Stimulated activated naive B cell treated with anti-CD40 and anti-IgM and Interleukin-4, amounts not matched to agents 10 μg/mL and 1 μg/mL and 100 μg/mL, for 72 hours (primary cell): ENCODE measurements at places on chromosomes 16 and 17.
A peak's percentile ranks its signal among the peaks of the same experiment; 100 is the strongest.

DNA sequence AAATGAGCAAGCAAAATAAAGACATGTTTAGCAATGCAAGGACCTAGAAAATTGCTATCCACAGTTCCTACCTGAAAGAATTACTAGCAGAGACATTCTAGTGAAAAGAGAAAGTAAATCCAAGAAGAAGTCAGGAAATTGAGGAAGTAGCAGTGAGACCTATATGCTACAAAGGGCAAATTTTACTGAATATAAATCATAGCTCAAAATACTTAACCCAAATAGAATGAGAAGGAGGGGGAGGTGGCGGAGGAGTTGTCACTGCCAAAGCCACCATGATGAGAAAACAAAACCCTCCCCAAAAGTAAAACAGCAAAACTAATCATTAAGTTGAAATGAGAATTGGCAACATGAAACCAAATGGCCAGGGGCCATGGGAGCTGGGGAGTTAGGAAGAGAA, 39.3 kb downstream of the PITPNM3 start:
- DNase-seq = no peak
- no peak overlapping the region for H3K27ac ChIP-seq
- no peaks in the 10 kb centered on the region for H3K27me3 ChIP-seq
- no peaks in the 10 kb centered on the region for H3K36me3 ChIP-seq

GRCh38 chr16:25052530-25052929, 37.4 kb upstream of the ARHGAP17 start:
- H3K4me1 ChIP-seq = peaks cover 52% of the 10 kb centered on the region
- no peak overlapping the region for H3K27ac ChIP-seq
- peak overlapping the region; percentile 48 for H3K4me3 ChIP-seq
- H3K27me3 ChIP-seq = no peaks in the 10 kb centered on the region

- peak overlapping the region; percentile 46 for H3K4me3 ChIP-seq
- peak overlapping the region; percentile 91 for H3K27ac ChIP-seq
- peak; percentile 45 for DNase-seq
- peaks cover 9% of the 10 kb centered on the region for H3K36me3 ChIP-seq
- no peaks in the 10 kb centered on the region for H3K27me3 ChIP-seq
- peaks cover 71% of the 10 kb centered on the region for H3K4me1 ChIP-seq
These were observed 59.8 kb downstream of the TUBD1 start for GRCh38 chr17:59832883-59833379.

DNA sequence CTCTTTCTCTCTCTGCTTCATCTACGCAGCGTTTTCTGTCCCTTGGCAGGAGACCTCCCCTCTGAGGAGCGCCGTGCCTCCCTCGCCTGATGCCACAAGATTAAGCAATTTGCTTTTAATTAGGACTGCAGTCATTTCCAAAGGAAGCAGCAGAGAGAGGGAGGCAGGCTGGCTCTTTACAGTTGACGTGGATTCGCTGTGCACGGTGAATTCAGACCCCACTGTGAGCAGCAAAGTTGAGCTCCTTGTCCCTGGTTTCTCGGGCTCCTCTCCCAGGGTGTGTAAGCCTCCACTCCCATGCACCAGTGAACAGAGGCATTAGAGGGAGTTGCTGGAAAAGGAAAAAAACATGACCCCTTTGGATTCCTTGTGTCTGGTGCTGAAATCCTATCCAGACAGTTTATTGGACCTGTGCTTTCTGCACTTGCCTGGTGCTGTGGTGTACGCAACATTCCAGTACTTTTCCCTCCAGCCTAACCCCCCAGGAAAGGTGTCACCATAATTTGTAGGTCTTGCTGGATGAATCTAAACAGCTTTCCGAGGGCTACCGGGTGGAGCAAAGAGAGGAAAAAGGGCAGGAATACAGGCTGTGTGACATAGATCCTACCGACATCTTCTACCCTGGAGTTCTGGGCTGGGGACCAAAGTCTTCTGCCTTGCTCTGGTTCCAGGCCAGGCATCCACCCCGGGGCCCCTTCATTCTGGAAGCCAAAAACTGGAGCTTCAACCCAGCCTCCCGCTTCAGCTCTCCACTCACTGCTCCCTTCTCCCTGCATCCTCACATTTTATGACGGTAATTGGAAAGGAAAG, 171.0 kb downstream of the MAF start:
- H3K27ac ChIP-seq = no peak overlapping the region
- no peaks in the 10 kb centered on the region for H3K4me1 ChIP-seq
- no peaks in the 10 kb centered on the region for H3K27me3 ChIP-seq
- no peak for DNase-seq
- no peak overlapping the region for H3K4me3 ChIP-seq
- H3K36me3 ChIP-seq = no peaks in the 10 kb centered on the region

- H3K4me1 ChIP-seq = peaks cover 9% of the 10 kb centered on the region
- H3K27me3 ChIP-seq = peaks cover 4% of the 10 kb centered on the region
- H3K36me3 ChIP-seq = peaks cover 56% of the 10 kb centered on the region
- H3K27ac ChIP-seq = peak overlapping the region; percentile 2
- no peak overlapping the region for H3K4me3 ChIP-seq
- peak; percentile 44 for DNase-seq
These were observed 11.8 kb downstream of the SYT17 start for GRCh38 chr16:19179546-19180490.

- no peak overlapping the region for H3K4me3 ChIP-seq
- H3K36me3 ChIP-seq = peaks cover 8% of the 10 kb centered on the region
- H3K27ac ChIP-seq = peak overlapping the region; percentile 22
- H3K4me1 ChIP-seq = peaks cover 55% of the 10 kb centered on the region
- no peaks in the 10 kb centered on the region for H3K27me3 ChIP-seq
These were observed 5.0 kb downstream of the ESRP2 start for GRCh38 chr16:68230956-68231355.

GRCh38 chr17:73068322-73069153, 23.9 kb downstream of the SLC39A11 start:
- no peak overlapping the region for H3K27ac ChIP-seq
- no peak overlapping the region for H3K4me3 ChIP-seq
- H3K36me3 ChIP-seq = peaks cover 70% of the 10 kb centered on the region
- H3K27me3 ChIP-seq = no peaks in the 10 kb centered on the region
- peaks cover 18% of the 10 kb centered on the region for H3K4me1 ChIP-seq

GRCh38 chr17:17077861-17078732, 35.8 kb downstream of the MPRIP start:
- H3K27me3 ChIP-seq = no peaks in the 10 kb centered on the region
- peaks cover 53% of the 10 kb centered on the region for H3K36me3 ChIP-seq
- DNase-seq = no peak
- H3K4me3 ChIP-seq = no peak overlapping the region

GRCh38 chr17:13346996-13347762, 254.6 kb downstream of the HS3ST3A1 start:
- H3K4me3 ChIP-seq = no peak overlapping the region
- H3K36me3 ChIP-seq = no peaks in the 10 kb centered on the region
- H3K4me1 ChIP-seq = no peaks in the 10 kb centered on the region
- DNase-seq = no peak
- H3K27ac ChIP-seq = no peak overlapping the region
- no peaks in the 10 kb centered on the region for H3K27me3 ChIP-seq

DNA sequence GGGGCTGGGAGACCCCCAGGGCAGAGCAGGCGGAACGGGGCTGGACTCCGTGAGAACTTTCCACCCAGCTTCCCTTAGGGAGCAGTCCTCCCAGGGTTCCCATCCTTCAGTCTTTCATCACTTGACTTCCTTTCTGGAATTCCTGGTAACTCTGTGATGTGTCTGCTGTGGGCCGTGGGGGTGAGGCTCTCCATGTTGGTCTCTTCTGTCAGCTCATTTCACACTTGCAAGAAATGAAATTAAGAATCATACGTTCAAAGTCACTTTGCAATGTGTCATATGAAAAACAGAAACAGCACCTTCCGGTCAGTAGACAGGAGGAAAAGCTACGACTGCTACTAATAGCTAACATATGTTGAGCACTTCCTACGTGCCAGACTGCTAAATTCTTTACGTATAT, 5.4 kb upstream of the BBS2 start:
- no peaks in the 10 kb centered on the region for H3K36me3 ChIP-seq
- DNase-seq = no peak
- peaks cover 6% of the 10 kb centered on the region for H3K4me1 ChIP-seq
- H3K27ac ChIP-seq = no peak overlapping the region
- H3K4me3 ChIP-seq = no peak overlapping the region
- peaks cover 19% of the 10 kb centered on the region for H3K27me3 ChIP-seq

DNA sequence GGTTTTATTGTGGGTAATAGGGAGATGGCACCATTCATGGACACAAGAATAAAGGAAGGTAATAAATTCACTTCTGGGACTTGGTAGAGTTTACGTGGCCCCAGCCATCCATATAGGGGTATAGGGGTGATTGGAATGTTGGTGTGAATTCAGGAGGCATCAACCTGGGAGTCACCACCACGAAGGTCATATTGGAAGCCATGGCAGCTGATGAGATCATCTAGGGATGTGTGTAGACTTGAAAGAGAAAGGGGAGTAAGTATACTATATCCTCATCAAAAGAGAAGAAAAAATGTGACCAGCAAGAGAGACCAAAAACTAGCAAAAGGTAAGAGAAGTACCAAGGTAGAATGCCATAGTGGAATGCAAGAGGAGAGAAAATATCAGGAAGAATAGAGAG, 26.6 kb upstream of the GINS3 start:
- H3K27me3 ChIP-seq = peaks cover 33% of the 10 kb centered on the region
- H3K4me3 ChIP-seq = no peak overlapping the region

GRCh38 chr16:49617016-49617629, 238.8 kb downstream of the ZNF423 start:
- DNase-seq = no peak
- H3K4me1 ChIP-seq = no peaks in the 10 kb centered on the region
- no peaks in the 10 kb centered on the region for H3K36me3 ChIP-seq
- no peaks in the 10 kb centered on the region for H3K27me3 ChIP-seq

DNA sequence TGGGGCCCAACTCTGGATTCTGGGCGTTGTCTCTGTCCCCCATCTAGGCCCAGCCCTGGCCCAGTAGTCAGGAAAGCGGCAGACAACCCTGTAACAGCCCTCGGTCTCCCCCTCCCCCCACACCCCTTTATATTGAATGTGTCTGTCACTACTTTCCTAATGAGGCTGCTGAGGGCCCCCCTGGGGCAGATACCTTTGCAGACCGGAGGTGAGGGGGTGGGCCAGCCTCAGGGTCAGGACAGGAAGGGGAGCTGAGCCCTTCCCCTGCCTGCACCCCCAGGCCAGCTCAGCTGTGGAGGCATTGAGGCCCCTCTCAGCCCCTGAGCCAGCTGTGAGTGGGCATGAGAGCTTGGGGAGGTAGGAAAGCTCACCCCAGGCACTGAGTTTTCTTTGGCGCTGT, 17.1 kb downstream of the RAI1 start:
- no peak for DNase-seq
- no peak overlapping the region for H3K4me3 ChIP-seq
- H3K27ac ChIP-seq = no peak overlapping the region
- peaks cover 12% of the 10 kb centered on the region for H3K27me3 ChIP-seq
- H3K36me3 ChIP-seq = peaks cover 8% of the 10 kb centered on the region
- H3K4me1 ChIP-seq = peaks cover 68% of the 10 kb centered on the region

DNA sequence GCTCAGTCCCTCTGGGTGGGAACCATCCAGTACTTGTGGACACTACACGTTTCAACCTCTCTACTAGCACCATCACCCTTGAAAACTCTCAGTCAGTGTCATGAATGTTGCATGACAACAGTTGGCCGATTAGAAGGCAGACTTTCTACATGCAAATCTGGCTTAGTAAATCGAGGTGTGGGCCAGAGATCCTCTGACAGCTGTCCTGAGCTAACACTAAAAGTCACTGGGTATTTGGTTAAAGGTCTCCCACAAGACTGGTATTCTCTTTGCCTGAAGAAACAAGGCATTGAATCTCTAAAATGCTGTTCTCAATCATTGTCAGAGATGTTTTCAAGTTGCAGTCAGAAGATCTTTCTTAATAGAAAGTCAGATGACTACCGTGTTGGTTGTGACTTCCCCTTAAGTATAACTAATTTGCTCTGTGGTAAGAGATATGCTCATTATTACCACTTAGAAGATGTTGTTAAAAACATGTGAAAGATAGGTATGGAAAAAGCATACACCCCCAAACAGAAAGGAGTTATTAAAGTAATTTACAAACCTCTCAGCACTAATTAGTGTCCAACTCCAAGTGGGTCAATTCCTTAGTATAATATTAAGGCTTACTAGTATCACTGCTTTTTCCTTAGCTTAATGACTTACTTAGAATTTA, 62.3 kb downstream of the WNT3 start:
- DNase-seq = no peak
- no peaks in the 10 kb centered on the region for H3K27me3 ChIP-seq
- no peaks in the 10 kb centered on the region for H3K4me1 ChIP-seq
- H3K27ac ChIP-seq = no peak overlapping the region

DNA sequence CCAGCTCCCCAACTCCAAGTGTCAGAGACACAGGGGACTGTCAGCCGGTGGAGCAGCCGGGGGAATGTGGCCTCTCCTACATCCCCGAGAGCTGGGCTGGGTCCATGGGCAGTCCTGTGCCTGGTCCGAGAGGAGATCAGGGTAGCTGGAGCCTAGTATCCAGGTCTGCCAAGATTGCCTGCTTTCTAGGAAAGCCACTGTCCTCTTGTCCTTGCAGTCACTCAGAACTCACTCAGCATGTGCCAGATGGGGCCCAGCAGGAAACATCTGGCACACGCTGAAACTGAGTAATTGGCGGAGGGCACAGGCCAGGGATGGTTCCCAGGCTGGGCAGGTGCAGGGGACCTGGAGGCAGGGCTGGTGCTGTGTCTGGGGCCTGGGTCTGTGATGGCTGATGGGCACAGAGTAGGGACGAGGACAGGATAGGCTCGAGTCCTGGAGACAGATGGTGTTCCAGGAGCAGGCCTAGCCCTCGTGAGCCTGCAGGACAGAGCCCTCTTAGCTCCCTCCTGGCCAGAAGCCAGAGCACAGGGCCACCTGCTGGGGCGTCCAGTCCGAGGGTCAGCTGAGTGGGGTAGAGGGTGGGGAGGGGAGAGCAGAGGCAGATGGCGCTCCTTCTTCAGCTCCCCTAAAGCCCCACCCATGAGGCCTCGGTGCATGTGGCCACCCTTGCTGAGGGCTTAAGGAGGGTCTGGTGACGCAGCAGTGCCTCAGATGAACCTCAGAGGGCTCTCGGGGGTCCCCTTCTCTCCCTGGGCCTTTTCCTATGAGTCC, 31.1 kb downstream of the ADCY7 start:
- no peak overlapping the region for H3K4me3 ChIP-seq
- peaks cover 11% of the 10 kb centered on the region for H3K4me1 ChIP-seq
- no peaks in the 10 kb centered on the region for H3K27me3 ChIP-seq
- DNase-seq = no peak
- no peak overlapping the region for H3K27ac ChIP-seq

GRCh38 chr16:79185711-79186110, 414.8 kb downstream of the MAF start:
- peaks cover 11% of the 10 kb centered on the region for H3K36me3 ChIP-seq
- H3K4me1 ChIP-seq = no peaks in the 10 kb centered on the region
- H3K27ac ChIP-seq = no peak overlapping the region
- no peak overlapping the region for H3K4me3 ChIP-seq
- DNase-seq = no peak

- no peak overlapping the region for H3K27ac ChIP-seq
- no peak overlapping the region for H3K4me3 ChIP-seq
- H3K36me3 ChIP-seq = no peaks in the 10 kb centered on the region
- peaks cover 25% of the 10 kb centered on the region for H3K27me3 ChIP-seq
- DNase-seq = no peak
These were observed 4.8 kb downstream of the BAIAP3 start for GRCh38 chr16:1338119-1338730.
